Activated gamma-delta T cell treated with Interleukin-2 at 50 U/mL for 16 hours (primary cell): ENCODE measurements at places on chromosomes 12 and 14.
A peak's percentile ranks its signal among the peaks of the same experiment; 100 is the strongest.

DNA sequence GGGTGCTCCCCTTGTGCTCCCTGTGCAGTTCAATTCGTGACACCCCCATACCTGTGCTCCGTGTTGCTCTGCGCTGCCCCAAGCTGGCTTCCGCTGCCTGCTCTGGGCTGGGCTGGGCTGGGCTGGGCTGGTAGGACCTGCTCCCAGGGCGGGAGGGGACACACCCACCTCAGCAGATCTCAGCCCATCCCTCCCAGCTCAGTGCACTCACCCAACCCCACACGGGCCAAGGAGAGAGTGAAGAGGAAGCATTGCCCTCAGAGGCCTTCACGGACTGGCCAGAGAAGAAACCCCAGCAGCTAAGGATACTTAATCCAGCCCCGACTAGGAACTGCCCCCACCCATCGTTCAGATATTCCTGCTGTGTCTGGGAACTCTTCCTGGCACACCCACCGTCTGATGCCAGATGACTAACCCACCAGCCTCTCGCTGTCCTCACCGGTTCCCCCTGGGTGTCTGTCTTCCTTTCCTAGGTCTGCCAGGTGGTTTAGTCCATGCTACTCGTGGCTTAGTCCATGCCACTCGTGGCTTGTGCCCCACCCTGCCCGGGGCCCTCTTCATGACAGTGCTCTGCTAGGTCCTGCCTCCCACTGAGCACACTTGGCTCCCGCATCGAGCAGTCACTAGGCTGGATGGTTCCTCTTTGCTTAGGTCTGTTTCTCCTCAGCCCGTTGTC lies at the start of gene LPAR5:
TSS of gene LPAR5 (minus strand) at position 104 of the 676 bp plus-strand sequence. CDS start 14,711 bp downstream, outside the sequence.
- DNase-seq, result peak; percentile 51

DNA sequence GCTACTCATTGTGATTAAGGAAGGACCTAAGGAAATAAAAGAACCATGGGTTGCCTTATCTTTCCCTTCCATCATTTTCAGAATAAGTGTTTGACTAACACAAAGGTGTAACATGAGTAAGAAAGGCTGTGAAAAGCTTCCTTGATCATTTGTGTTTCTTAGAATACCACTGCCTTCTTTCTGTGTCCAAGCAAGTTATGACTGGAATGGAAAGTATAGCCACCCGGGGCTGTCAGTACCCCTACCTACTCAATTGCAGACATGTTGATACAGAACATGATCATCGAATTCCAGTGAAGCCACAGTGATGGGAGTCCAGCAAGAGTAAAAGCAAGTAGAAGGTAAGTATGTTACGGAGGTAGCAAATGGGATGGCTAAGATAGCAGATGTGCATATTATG lies 209.8 kb downstream of the PELI2 start:
- DNase-seq, result no peak

DNA sequence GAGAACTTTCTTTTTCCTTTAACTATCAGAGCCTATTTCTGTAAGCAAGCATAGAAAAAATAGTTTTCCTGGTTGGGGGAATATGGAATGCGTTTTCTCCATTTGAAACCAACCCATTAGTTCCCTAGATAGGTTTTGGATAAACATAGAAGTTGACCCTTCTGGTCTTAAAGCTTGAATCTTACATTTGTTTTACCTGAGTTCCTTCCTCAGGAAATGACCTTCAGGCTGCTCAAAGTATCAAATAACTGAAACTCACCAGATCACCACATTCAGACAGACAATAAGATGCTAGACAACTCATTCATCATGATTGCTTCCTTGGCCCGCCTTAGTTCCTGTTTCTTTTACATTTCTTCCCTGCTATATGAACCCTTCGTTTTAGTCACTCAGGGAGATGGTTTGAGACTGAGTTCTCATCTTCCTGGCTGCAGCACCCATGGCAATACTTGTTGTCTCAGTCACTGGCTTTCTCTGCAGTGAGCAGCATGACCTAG lies 52.2 kb downstream of the LRP6 start:
- no peak for DNase-seq

DNA sequence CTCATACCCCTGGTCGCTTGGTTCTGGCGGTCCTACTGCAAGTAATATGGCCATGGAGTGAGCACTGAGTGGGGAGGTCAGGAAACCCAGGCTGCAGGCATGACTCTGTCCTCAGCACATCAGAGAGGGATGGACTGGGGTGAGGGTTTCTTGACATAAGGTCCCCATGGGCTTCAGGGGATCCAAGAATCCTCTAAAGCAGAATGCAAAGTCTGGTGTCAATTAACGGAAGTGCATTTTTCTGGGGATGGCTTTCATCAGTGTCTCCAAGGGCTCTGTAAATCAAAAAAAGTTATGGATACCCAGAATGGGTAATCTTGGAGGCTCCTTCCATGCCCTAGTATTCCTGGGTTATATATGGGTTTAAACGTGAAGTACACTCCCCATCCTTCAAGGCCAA lies 3.7 kb downstream of the FIGNL2 start:
- DNase-seq, result no peak
